Fibroblast of skin of scalp (primary cell): ENCODE measurements at places on chromosomes 16 and 17.

GRCh38 chr16:84061236-84061819 is 18.7 kb upstream of the SLC38A8 start:
- no peak for DNase-seq

DNA sequence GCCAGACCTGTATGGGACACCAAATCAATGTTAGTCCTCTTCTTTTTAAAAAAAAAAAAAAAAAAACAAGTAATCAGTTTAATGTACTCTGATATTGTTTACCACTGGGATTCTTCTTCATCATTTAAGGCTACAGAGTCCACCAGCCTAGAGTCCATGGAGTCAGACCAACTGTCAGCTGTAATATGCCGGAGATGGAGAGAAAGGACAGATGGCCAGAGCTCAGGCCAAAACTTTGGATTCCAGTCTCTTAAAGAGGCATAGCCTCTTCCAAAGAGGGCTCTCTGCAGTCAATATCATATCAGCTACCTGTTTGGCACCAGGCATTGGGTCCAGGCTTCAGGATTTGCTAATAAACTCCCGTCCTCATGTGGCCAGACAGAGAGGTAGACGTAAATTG is 469.6 kb upstream of the HSBP1 start:
- DNase-seq, result no peak

GRCh38 chr16:53159781-53160436 is 105.1 kb downstream of the CHD9 start:
- peak; percentile 60 for DNase-seq

GRCh38 chr16:2785101-2785991 is 2.0 kb downstream of the PRSS33 start:
- no peak for DNase-seq

DNA sequence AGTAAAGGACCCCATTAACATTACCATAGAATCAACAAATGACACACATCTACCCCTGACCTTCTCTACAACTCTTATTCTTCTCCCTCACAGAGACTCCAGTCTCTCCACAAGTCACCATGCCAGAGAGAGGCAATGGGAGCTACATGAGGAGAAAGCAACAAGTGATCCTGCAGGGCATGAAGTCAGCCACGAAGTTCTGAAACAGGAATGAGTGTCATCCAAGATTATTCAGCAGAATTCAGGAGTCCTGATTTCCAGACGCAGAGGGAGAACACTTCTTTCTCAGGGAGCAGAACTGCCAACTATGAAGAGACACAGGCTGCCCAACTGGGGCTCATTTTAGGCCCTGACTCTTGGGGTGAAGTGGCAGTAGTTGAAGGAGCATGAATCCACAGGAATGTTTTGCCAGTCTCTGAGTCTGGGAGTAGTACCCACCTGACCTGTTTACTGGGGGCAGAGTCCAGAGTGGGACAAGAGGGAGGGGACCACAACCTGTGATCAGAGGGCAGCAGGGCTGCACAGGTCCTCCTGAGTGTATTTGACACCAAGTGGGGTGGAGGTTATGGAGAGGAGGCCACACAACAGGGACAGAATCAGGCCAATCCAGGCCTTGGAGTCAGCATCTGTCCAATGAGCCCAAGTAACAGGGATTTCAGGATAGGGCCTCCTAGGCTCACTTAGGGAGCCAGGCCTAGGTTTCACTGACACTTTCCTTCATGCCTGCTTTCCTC is 2.4 kb upstream of the MTMR4 start:
- no peak for DNase-seq

DNA sequence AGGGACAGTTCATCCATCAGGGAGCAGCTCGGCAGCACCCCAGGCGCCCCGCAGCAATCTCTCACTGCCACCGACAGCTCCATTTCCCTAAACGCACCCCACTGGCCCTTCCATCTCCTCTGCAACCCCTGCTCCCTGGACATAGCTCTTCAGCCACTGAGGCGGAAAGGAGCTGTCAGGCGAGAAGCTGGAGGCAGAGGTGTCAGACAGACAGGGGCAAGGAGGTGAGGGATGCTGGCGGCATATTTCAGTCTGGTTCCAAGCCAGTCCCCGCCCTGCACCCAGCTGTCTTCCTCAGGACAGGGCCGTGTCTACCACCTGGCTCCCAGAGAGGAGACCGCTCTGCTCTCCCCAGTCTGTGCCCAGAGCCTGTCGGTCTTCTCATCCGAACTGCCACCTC is 9.7 kb downstream of the ACLY start:
- DNase-seq, result no peak

- DNase-seq, result no peak
Observed at GRCh38 chr17:37278247-37278894, 97.4 kb upstream of the C17orf78 start.

DNA sequence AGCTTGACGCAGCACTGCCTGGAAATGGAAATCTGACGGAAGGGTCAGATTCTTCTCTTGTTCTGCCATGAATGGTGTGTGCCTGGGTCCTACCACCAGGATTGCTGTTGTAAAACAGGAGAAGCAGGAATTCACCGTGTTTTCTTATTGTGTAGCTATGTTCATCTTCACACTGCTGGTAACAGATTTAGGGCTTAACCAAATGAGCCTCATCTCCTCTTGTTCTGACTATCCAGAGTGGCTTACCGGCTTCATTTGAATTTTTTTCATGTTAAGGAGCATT is 97.3 kb upstream of the CHMP6 start:
- no peak for DNase-seq

DNA sequence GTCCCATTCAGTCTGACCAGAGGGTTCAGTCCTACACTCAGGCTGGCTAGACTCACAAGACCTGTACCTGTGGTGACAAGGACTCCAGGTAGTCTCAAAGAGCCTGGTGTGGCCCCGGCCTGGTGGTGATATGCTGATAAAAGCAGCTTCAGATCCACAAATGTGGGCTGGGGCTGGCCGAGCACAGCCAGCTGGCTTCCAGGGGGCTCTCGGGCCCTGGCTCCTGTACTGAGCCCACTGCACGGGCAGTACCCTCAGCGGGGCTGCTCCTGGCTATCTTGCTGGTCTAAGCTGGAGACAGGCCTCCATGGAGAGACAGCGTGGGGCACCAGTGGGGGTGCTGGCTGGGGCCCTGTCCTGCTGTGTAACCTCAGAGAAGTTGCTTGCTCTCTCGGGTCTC is 4.3 kb downstream of the SMIM5 start:
- DNase-seq, result no peak

DNA sequence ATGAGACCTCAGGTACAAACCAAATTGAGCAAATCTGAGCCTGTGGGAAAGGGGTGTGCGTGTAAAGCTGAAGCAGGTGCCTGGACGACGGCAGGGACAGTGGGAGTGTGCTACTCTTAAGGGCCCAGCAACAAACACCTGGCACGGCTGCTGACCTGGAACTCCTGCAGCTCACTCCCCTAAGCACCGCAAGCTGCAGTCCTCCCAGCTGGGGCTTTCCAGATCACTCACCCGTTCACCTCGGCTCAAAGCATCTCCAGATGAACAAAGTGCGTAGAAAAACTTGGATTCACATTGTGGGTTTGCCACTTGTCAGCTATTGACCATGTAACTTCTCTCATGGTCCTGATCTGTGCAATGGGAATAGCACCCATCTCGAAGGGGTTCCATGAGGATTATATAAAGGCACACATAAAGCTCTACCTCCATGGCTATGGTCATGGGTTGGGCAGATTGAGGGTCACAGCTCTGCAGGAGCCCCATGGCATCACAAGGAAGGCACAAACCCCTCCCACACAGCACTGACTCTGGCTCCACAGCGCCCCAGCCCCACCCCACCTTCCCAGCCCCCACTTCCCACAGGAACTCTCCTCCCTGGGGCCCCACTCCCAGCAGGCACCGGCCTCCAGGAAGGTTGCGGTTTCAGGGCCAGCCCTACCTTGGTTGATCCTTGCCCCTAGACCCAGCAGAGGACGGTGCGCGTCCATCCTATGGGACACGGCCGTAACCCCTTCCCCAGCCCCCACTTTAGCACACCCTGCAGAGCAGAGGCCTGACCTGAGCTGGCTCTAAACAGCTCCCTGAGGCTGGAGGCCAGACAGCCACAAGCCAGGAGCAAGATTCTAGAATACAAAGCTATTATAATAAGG is 21.9 kb downstream of the ST3GAL2 start:
- DNase-seq, result no peak

GRCh38 chr16:29192329-29193247 is 207.7 kb downstream of the LAT start:
- no peak for DNase-seq

GRCh38 chr17:45146890-45147580 is 1.2 kb upstream of the HEXIM1 start:
- DNase-seq, result peak; percentile 81

DNA sequence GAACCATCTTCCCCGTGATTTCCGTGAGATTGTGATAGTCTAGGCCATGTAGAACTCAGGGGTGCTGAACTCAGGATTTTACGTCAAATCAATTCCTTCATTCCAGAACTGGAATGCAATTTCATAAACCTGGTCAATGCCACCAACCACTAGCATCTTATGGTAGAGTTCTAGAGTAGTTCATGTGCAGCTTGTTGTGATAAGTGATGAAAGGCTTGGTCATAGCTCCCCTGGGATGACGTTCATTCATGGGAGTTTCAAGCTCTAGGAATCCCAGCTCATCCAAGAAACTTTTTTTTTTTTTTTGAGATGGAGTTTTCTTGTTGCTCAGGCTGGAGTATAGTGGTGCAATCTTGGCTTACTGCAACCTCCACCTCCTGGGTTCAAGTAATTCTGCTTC is 3.7 kb upstream of the DPEP2 start:
- peak; percentile 66 for DNase-seq

GRCh38 chr16:26561303-26561702 is 505.4 kb upstream of the C16orf82 start:
- DNase-seq, result no peak
